ENCODE measurements at places on chromosomes 5 and 9.

GRCh38 chr5:97098922-97099321 is 43.5 kb downstream of the LIX1 start:
- no peaks in the 10 kb centered on the region for H3K36me3 ChIP-seq
- H3K27me3 ChIP-seq, result no peaks in the 10 kb centered on the region
- H3K4me1 ChIP-seq, result no peaks in the 10 kb centered on the region
- H3K27ac ChIP-seq, result no peak overlapping the region
- no peak for DNase-seq
- no peak overlapping the region for H3K4me3 ChIP-seq

- no peak for DNase-seq
- H3K4me1 ChIP-seq, result no peaks in the 10 kb centered on the region
- no peaks in the 10 kb centered on the region for H3K36me3 ChIP-seq
- no peak overlapping the region for H3K27ac ChIP-seq
- no peaks in the 10 kb centered on the region for H3K27me3 ChIP-seq
- H3K4me3 ChIP-seq, result no peak overlapping the region
Measured at GRCh38 chr9:11973011-11973410, 720.2 kb upstream of the TYRP1 start.

DNA sequence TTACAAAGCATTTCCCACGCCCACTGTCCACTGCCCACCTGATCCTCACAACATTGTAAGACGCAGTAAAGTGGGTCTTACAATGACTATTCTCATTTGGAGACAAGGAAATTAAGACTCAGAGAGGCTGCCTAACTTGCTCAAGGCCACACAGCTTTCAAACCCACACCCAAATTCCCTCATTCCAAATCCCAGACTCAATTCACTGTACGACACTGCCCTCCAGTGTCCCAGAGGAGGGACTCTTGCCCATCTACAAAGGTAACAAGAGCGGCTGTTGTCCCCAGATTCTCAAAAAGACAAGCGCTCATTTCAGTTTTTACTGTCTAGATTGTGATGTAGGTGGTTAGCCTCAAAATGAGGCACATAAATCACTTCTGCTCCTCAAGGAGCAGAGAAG is 184.6 kb downstream of the ACTL7B start:
- no peak overlapping the region for H3K4me3 ChIP-seq
- no peak for DNase-seq
- no peaks in the 10 kb centered on the region for H3K36me3 ChIP-seq

DNA sequence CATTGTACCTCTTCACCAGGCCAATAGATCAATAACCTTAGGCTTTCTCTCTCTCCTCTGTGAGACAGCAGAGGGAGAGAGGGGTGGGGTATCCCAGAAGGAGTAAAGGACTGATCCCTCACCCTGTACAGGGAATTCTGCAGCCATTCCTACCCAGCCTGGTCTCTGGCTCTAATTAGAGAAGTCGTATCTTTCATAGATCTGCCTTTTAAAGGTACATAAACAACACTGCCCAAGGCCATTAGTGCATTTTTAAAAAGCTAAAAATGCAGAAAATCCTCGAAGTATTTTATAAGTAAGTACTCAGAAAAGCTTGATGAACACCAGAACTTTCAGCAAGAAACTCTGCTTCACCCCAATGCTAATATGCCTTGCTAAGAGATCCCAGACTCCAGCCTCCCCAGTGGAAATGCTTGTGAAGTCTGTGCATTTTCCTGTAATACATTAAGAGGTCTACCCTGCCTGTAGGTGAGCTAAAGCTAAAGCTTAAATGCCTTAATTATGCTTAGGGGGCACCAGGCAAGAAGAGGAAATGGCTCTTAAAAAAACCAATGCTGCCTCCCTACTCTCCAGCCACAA is 200.0 kb upstream of the ANKRD55 start:
- no peaks in the 10 kb centered on the region for H3K4me1 ChIP-seq
- no peak for DNase-seq
- no peaks in the 10 kb centered on the region for H3K27me3 ChIP-seq
- no peak overlapping the region for H3K4me3 ChIP-seq
- no peaks in the 10 kb centered on the region for H3K36me3 ChIP-seq
- H3K27ac ChIP-seq, result no peak overlapping the region

DNA sequence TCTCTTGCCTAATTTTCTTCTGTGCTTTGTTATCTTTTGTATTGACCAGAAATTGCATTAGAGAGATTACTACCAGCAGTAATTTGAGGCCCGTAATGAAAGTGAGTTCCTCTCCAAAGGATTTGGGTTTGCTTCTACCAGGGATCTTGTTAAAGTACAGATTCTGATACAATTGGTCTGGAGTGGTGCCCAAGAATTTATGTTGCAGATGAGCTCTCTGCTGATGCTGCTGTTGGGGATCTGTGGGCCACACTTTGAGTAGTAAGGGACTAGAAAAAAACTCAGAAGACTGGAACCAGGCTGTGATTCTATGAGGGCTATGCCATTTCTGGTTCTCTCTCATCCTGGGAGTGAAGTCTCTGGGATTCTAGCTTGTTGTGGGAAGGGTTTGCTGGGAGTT is 192.2 kb downstream of the SEC61B start:
- no peak for DNase-seq
- H3K36me3 ChIP-seq, result no peaks in the 10 kb centered on the region
- H3K4me1 ChIP-seq, result no peaks in the 10 kb centered on the region
- H3K27me3 ChIP-seq, result no peaks in the 10 kb centered on the region
- H3K4me3 ChIP-seq, result no peak overlapping the region
- H3K27ac ChIP-seq, result no peak overlapping the region

GRCh38 chr9:24044576-24044975 is 218.5 kb upstream of the ELAVL2 start:
- no peak overlapping the region for H3K27ac ChIP-seq
- no peak overlapping the region for H3K4me3 ChIP-seq
- H3K4me1 ChIP-seq, result no peaks in the 10 kb centered on the region
- no peaks in the 10 kb centered on the region for H3K36me3 ChIP-seq
- DNase-seq, result no peak

GRCh38 chr9:93355827-93356226 is 95.7 kb upstream of the FAM120A start:
- DNase-seq, result no peak
- no peak overlapping the region for H3K27ac ChIP-seq
- H3K4me3 ChIP-seq, result no peak overlapping the region
- no peaks in the 10 kb centered on the region for H3K4me1 ChIP-seq

DNA sequence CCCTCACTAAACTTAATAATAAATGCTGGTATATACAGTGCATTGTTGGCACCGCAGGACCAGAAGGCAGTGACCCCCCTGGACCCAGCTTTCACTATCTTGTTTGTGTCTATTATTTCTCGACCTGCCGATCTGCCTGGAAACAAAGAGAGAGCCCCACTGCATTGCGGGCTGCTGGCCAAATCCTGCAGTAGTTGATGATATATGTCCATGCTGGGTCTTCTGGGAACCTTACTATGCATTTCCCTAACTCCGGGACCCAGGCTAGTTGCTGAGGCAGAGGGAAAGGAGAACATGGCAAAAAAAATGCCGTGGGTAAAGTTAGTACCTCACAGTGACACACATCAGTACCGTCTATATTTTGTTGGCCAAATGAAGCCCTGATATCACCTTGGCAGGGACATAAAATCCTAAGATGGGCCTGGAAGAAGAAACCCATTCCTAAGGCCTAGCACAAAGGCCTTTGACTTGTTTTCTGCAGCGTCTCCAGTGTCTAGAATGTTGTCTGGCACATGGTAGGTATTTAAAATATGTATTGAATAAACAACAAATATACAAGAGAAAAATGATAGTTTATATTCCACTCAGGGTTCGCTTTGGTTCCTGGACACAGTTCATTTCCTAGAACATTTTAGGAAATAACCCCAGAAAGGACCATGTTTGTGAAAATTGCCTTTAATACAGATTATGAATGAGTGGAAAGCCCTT is 46.1 kb downstream of the NMUR2 start:
- no peak overlapping the region for H3K27ac ChIP-seq
- H3K4me1 ChIP-seq, result no peaks in the 10 kb centered on the region
- DNase-seq, result no peak
- H3K4me3 ChIP-seq, result no peak overlapping the region
- no peaks in the 10 kb centered on the region for H3K27me3 ChIP-seq

DNA sequence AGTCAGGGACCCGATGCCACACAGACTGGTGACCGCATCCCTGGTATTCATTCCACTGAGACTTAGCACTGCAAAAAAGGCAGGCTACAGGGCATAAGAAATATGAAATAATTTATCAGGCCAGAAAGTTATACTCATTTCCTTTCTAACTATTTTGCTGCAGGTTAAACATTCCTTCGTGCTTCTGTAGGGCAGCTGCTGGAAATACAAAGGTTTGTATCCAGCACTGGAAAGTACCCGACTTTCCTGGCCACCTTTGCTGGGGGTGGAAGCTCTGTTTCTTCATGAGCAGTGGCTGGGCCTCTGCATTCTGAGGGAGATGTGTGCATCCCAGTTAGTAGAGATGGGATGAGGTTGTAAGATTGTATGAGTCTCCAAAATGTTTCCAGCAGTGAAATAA is 478.6 kb upstream of the WWC1 start:
- H3K27me3 ChIP-seq, result no peaks in the 10 kb centered on the region
- peak overlapping the region; percentile 13 for H3K27ac ChIP-seq
- H3K4me3 ChIP-seq, result no peak overlapping the region
- H3K36me3 ChIP-seq, result no peaks in the 10 kb centered on the region
- no peak for DNase-seq
- no peaks in the 10 kb centered on the region for H3K4me1 ChIP-seq

DNA sequence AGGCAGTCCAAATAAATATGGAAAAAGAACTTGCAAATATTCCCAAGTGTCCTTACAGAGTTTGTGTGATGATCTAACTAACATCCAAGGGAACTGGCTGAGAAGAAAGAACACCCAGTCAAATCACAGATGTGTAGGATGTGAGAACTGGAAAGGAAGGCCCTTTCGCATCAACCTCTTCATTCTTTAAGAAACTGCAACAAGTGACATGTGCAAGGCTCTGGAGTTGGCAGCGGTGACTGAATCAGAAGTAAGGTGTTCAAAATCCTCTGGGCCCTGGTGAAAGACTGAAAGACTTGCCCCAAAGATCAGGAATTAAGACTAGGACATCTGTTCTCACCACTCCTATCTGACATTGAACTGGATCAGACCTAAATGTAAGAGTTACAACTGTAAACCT is 88.7 kb downstream of the RAPGEF1 start:
- DNase-seq, result no peak
- H3K4me1 ChIP-seq, result peaks cover 39% of the 10 kb centered on the region
- H3K27me3 ChIP-seq, result no peaks in the 10 kb centered on the region
- no peak overlapping the region for H3K4me3 ChIP-seq

DNA sequence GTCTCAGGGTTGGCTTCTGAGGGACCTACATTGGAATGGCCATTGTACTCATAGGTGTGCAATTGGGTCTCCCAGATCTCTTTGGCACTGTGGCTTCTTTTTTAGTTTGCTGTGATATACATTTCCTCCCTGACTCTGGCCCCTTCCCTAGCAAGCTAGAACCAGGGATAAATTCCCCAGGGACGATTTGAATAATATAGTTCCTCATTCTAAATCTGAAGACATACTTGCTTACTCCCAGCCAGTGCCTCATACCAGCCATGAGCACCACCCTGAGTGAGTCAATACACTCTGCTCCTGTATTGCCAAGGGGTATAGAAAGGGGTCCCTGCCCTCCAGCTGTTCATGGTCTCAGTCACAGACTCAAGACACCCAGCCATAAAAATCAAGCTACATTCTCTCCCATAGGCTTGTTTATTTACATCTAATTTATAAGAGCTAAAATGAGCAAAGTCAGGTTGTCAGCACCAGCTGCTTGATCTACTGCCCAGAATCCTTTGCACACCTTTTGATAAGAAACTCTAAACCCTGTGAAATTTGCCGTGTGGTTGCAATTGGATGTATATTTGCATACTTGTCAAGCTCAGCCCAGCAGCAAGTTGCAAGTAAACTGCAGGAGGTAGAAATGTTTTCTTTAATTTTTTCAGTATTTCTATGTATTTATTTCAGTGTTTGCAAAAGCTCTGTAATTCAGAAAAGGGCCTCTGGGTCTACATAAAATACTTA is 219.9 kb upstream of the IRX1 start:
- H3K4me1 ChIP-seq, result no peaks in the 10 kb centered on the region
- no peaks in the 10 kb centered on the region for H3K27me3 ChIP-seq
- no peaks in the 10 kb centered on the region for H3K36me3 ChIP-seq

DNA sequence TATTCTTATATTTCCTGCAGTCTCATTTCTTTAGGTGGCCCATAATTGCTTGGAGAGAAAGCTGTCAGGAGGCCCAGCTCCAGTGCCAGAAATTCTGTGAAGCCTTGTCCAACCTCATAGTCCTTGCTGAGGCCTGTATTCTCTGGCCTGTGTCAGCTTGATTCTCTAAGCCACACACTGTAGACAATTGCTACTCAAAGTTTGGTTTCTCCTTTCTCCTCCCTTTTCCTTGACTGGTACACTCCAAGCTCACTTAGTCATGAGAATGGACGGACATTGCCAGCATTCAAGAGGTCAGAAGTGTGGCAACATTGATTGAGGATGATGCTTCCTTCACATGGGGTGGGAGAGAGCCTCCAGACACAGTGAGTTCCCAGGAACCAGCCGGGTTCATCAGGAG is 71.3 kb upstream of the CXCL14 start:
- H3K4me1 ChIP-seq, result no peaks in the 10 kb centered on the region
- no peak overlapping the region for H3K4me3 ChIP-seq
- DNase-seq, result no peak
- H3K27ac ChIP-seq, result no peak overlapping the region
- H3K27me3 ChIP-seq, result no peaks in the 10 kb centered on the region

GRCh38 chr9:135126451-135127187 is 39.2 kb downstream of the OLFM1 start:
- no peaks in the 10 kb centered on the region for H3K27me3 ChIP-seq
- DNase-seq, result no peak
- H3K27ac ChIP-seq, result no peak overlapping the region
- H3K36me3 ChIP-seq, result no peaks in the 10 kb centered on the region
- H3K4me3 ChIP-seq, result no peak overlapping the region

DNA sequence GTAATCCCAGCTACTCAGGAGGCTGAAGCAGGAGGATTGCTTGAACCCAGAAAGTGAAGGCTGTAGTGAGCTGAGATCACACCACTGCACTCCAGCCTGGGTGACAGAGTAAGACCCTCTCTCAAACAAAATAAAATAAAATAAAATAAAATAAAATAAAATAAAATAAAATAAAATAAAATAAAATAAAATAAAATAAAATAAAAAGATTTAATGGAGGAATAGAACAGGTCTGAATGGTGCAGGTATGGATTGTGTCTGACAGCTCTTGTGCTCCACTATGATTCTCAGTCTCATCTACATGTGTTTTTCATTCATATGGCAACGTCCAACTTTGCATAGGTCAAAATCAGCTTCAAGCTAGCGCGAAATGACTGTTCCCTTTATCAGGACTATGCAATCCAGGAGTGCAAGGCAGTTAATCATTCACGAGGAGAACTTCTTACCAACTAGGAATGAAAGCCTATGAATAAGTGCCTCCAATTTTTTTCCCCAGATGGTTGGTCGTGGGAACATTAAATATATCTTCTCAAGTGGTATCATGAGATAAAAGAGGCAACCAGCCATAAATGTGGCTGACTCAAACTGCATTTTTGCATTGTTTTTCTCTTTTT is 1392.3 kb upstream of the CDH9 start:
- no peak overlapping the region for H3K4me3 ChIP-seq
- DNase-seq, result no peak
- H3K36me3 ChIP-seq, result no peaks in the 10 kb centered on the region
- H3K27ac ChIP-seq, result no peak overlapping the region
- no peaks in the 10 kb centered on the region for H3K4me1 ChIP-seq

GRCh38 chr5:124743602-124744169 is 2.8 kb downstream of the ZNF608 start:
- no peaks in the 10 kb centered on the region for H3K36me3 ChIP-seq
- H3K4me1 ChIP-seq, result peaks cover 5% of the 10 kb centered on the region
- H3K27ac ChIP-seq, result peak overlapping the region; percentile 97

Data from pancreas (tissue), 10 donors.